ENCODE measurements at places on chromosomes 1 and 21. TPM values are rescaled to one million over a fixed set of nuclear protein-coding genes. Genes with fewer than 3 reads are reported as not detected.

Gene SYNJ1
- total RNA-seq: 6.6 TPM

Gene SYF2
- total RNA-seq: 36.5 TPM

Gene ST6GALNAC3
- 3.6 TPM for total RNA-seq

Gene AK5
- total RNA-seq: 6.4 TPM

Gene THRAP3
- total RNA-seq: 77.5 TPM

Gene NR5A2
- total RNA-seq: 5.9 TPM

Gene GJA4
- total RNA-seq: 6.1 TPM

Gene CCDC185
- not detected for total RNA-seq

Gene MANEAL
- 3.5 TPM for total RNA-seq

Gene PRKACB
- total RNA-seq: 26.9 TPM

Gene EIF4G3
- 39.0 TPM for total RNA-seq

Gene SLC41A1
- 7.6 TPM for total RNA-seq

Gene PTPN22
- total RNA-seq: 2.6 TPM

Gene CD34
- 34.3 TPM for total RNA-seq

Gene CR1L
- 1.6 TPM for total RNA-seq

Gene PLPP3
- 124 TPM for total RNA-seq

Gene MRPL24
- 35.5 TPM for total RNA-seq

Gene LMO4
- 82.5 TPM for total RNA-seq

Gene SLC30A10
- total RNA-seq: 0.49 TPM

Gene PHC2
- 36.1 TPM for total RNA-seq

Gene DNM3
- 5.2 TPM for total RNA-seq

Gene SLC1A7
- not detected for total RNA-seq

Gene PLEKHG5
- 14.3 TPM for total RNA-seq

Gene LCE6A
- total RNA-seq: 4.4 TPM

Gene NBPF19
- 49.8 TPM for total RNA-seq

Gene FCRL4
- not detected for total RNA-seq

Gene GIPC2
- 2.3 TPM for total RNA-seq

Gene SPATA1
- 0.79 TPM for total RNA-seq

Gene CFAP141
- not detected for total RNA-seq

Gene KCNQ4
- 1.8 TPM for total RNA-seq

Gene FAM72D
- 0.99 TPM for total RNA-seq

Gene HEATR1
- 30.8 TPM for total RNA-seq

Gene GREM2
- total RNA-seq: 5.6 TPM

Gene PAFAH2
- 10.2 TPM for total RNA-seq

Gene AADACL3
- total RNA-seq: 6.1 TPM

Measured in skin of body (tissue), 3 donors.